ENCODE measurements at places on chromosomes 13 and 19. TPM values are rescaled to one million over a fixed set of nuclear protein-coding genes. Genes with fewer than 3 reads are reported as not detected.

DNA sequence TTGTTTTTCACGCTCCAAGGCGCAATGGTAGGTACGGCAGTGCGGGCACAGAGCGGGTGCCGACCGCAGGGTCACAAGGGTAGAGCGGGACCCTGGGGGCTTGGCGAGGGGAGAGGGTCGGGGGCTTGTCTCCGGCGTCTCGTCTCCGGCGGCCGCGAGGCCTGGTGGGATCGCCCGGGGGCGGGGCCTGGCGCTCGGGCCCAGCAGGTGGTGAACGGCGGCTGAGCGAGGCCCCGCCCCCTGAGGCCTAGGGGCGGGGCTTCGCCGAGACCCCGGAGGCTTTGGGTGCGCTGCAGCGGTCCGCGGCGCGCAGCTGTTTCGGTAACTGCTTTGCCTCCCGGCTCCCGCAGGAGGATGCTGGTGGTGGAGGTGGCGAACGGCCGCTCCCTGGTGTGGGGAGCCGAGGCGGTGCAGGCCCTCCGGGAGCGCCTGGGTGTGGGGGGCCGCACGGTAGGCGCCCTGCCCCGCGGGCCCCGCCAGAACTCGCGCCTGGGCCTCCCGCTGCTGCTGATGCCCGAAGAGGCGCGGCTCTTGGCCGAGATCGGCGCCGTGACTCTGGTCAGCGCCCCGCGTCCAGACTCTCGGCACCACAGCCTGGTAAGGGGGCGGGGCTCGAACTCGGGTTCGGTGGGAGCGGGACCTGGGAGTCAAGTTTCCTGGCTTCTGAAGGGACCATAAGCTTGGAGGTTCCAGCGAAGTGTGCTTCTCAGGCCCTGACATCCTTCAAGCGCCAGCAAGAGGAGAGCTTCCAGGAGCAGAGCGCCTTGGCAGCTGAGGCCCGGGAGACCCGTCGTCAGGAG lies at the start of gene TSEN34:
TSEN34 (plus strand) TSS at position 298 of the 800 bp plus-strand sequence; CDS start at position 355, 57 bp downstream.
- peak; percentile 60 for DNase-seq

DNA sequence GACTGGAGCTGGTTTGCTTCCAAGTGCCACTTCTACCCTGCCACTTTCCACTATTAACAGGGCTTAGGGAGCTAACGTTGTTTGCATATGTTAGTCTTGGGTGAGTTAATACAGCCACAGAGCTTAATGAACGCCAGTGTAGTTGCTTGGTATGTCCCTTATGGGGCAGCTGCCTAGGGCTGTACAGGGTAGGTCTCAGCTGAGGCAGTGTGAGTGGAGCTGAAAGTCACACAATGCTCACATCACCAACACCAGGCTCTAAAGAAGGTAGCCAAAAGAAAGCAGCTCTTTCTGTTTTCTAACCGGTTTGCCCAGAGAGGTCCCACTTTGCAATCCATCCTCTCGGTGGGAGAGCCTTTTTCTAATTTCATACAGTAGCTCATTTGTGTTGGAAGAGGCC lies 186.2 kb downstream of the RGCC start:
- DNase-seq, result no peak

The SYNGR4 gene
- total RNA-seq, result 0.17 TPM

The RXFP2 gene
- 0.06 TPM for total RNA-seq

- no peak for DNase-seq
These were observed 2.3 kb upstream of the SLC25A15 start for GRCh38 chr13:40787062-40787461.

DNA sequence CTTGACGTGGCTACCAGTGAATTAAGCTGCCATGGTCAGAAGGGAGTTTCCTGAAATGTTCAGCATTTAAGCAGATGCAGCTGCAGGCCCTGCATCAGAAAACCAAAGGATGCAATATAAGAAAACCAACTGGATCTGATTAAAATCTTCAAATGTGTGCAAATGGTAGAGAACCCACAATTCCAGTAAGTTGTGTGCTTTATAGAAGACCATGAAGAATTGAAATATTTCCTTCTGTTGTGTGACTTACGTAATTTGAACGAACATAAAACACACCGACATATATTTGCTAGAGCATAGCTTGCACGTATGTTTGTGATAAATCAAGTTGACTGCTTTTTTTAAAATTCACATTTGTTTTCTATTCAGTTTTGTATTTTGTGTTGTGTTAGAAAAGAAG lies 191.4 kb downstream of the COL4A1 start:
- DNase-seq, result no peak

The CEACAM19 gene
- total RNA-seq, result 0.59 TPM

DNA sequence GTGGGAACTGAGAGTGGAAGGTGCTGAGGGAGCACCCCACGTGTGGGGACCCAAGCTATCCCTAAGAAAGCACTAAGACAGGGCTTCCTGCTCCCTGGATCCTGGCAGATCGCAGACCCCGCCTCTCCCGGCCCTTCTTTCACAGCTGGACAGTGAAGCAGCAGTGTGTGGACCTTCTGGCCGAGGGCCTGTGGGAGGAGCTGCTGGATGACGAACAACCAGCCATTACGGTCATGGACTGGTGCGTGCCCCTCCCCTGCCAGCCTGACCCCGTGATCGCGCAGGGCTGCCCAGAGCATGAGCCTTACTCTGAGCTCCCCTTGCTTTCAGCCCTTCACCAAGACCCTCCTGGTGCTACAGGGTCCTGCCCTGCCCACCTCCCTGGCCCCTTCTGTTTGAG lies 2.3 kb downstream of the NCCRP1 start:
- peak; percentile 28 for DNase-seq

The RSPH6A gene
- total RNA-seq, result not detected

The ZNF878 gene
- not detected for total RNA-seq

The SLC25A41 gene
- not detected for total RNA-seq

The CHAF1A gene
- 10.8 TPM for total RNA-seq

The MAP2K7 gene
- total RNA-seq, result 13.6 TPM

- DNase-seq, result no peak
These were observed 724.9 kb upstream of the MIR17HG start for GRCh38 chr13:90622541-90622940.

DNA sequence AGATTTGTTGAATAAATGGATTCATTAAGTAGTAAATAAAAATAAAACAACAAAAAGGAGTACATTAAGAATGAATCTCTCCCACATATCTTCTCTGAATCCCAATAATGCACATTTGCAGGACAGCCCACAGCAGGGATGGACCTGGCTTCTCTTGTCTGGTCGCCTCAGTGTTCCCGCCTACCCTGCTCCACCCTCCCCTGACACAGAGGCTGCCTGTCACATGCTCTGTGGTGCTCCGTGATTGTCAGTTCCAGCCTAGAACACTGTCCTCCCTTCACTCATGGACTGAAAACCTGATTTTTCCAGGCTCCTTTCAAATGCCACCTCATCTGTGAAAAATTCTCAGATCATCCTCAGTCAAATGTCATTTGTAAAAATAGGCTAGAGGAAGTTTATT lies 94.5 kb upstream of the GPR12 start:
- no peak for DNase-seq

The JUNB gene
- total RNA-seq, result 153 TPM

The THSD1 gene
- total RNA-seq, result 0.07 TPM

The CACNA1A gene
- not detected for total RNA-seq

DNA sequence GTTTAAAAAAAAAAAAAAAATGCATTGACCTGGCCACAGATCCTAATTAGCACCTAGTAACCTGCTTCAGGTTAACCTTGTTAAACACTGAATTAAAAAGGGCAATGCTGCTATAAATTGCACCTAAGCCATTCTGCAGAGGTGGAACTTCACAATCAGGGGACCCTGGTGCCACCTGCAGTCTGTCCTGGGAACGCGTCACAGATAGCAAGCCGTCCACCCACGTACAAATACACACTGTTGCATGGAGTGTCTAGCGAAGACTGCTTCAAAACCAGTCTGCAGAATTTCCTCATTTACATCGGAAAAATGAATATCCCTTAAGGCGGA lies 169.3 kb downstream of the COL4A1 start:
- no peak for DNase-seq

GRCh38 chr13:60043262-60043661 lies 120.5 kb downstream of the DIAPH3 start:
- no peak for DNase-seq

GRCh38 chr19:32817569-32818476 lies 51.7 kb downstream of the SLC7A9 start:
- no peak for DNase-seq

The DCT gene
- total RNA-seq, result not detected

The CCNA1 gene
- 1.5 TPM for total RNA-seq

The OR7D2 gene
- 0.05 TPM for total RNA-seq

DNA sequence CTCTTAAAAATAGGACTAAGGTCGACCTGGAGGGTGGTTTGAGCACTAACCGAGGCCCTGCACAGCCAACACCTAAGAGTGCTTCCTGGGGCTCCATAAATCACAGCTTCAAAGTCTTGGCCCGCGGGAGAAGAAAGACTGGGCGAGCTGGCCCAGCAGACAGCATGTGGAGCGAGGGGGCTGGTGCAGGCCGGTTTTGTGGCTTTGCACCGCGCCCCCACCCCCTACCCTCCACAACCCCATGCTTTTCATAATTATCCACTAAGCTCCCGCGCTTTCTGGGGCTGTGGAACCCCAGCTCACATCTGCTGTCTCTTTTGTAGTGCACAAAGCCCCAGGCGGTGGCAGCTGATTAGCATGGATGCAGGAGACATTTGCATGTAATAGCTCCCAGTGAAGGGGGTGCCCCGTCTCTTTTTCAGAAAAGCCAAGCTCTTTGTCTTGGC lies 17.1 kb downstream of the CARM1 start:
- no peak for DNase-seq

GRCh38 chr13:41061914-41062837 lies 867 bp downstream of the WBP4 start:
- DNase-seq, result no peak

- DNase-seq, result no peak
These were observed 42.2 kb downstream of the SAE1 start for GRCh38 chr19:47172666-47173455.

DNA sequence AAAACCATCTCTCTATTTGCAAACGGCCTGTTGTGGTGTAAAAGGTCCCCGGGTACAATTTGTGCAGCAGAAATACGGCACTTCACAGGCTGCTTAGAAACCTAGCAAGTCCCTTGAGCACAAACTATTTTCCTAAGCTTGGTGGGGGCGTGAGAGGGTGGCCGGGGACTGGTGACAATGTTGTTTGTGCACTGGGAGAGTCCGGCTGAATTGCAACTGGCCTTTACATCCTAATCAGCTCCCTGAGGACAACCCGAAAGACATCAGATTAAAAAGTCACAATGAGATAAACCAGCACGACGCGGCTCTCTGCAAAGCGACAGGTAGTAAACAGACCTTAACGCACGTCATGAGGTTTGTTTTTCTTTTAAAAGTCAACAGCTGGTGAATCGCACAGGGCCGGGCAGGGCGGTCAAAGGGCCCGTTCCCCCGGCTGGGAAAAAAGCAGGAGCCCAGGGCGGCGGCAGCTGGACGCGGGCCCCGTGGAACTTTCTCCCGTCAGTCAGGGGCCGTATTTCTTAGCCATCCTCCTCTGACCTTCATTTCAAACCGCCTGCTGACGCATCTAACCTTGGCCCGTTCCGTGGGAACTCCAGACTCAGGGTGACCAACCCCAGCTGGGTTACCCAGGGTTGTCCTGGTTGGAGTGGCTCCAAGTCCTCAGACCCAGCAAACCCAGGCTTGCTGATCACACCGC lies 112.3 kb downstream of the GADD45B start:
- DNase-seq, result no peak

The MEDAG gene
- total RNA-seq, result not detected

The TEX101 gene
- not detected for total RNA-seq

DNA sequence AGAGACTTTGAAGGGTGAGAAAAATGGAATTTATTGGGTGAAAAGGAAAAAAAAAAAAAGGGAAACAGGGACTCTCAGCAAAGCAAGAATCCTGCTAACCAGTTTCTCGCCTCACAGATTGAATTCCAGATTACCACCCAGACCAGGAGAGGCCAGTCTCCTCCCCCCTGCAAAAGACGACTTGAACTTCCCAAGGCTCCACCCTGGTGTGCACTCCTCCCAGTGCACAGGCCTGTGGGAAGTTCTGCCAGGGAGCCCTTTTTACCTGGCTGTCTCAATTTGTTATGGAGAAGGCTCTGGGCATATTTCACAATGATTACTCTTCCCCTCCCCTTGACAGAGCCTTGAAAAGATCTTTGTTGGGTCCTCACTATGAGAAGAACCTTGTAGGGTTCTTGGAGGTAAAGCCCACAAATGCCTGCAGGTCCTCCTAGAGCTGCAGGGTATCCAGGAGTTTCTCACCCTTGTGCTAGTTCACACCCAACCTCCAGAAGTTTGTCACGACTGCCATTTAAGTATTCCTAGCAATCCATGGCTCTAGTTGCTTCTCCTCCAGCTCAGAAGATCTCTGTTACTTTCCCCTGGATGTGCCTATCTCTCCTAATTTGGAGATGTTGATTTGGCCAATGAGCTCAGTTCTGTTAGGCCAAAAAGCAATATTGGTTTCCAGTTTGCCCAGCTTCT lies 229.8 kb upstream of the TMTC4 start:
- no peak for DNase-seq

DNA sequence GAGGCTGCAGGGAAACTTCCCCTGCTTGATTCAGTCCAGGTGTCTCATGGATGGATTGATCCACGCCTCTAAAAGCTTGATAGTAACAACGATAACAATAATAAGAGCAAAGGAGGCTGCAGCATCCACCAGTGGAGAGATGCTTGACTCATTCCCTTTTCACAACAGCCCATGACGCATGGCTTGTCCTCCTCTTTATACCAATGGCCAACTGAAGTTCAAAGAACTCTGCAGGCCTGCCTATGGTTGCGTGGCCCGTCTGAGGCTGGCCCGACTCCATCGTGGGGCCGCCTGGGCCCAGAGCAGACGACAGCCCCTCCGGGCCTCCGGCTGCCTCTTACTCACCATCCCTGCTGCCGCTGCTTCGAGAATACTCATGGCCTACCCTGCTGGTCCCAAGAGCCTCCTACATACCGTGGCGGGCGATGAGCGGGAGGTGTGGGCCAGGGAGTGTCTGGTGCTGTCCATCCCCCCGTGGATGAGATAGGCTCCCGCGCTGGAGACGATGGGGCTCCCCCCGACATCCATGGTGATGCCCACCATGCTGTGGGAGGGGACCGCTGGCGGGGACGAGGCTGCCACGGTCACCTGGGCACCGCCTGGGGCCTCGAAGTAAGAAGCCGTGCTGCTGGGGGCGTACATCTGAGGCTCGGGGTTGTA lies 61.8 kb upstream of the RANBP3 start:
- no peak for DNase-seq

DNA sequence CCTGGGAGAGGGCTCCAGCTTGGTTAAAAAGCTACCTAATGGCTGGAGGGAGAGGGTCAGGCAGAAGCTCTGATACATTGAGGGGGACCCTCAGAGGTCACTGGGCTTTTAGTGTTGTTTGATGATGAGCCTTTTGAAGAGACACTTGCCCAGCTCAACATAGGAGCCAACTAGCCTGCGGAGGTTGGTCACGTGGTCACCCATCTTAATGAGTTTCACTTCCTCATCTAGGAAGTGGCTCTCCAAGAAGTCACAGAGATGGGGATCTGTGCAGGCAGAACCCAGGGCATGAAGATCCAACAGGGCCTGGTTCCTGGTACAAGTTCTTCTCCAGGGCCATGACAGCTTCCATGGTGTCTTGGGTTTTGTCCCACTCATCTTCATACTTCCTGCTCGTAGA lies 33.4 kb downstream of the IPO5 start:
- no peak for DNase-seq

- no peak for DNase-seq
These were observed 120.0 kb downstream of the UQCRFS1 start for GRCh38 chr19:29092712-29093552.
